Stimulated activated CD4-positive, alpha-beta T cell treated with anti-CD3 and anti-CD28 coated beads, Interleukin-15, amount 100 ng/mL, for 1 hour (primary cell): ENCODE measurements at places on chromosomes 2 and 18.

GRCh38 chr2:11396021-11396420 is 51.6 kb upstream of the ROCK2 start:
- no peak for DNase-seq

DNA sequence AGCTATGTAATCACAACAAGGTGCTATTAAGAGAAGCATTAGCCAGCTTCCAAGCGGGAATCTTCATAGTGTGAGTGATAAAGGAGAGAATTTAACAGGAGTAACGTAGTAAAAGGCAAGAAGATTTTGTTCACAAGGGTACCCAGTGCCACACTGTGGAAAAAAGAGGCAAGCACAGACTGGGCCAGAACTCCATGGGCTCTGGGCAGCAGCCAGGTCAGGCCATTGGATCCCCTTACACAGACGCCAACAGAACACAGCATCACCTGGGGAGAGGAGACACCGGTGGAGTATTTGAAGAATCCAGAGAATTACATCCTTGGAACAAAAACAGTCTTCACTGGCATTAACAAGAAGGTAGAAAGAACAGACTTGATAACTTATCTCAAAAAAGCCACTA is 21.2 kb downstream of the AMER3 start:
- no peak for DNase-seq

DNA sequence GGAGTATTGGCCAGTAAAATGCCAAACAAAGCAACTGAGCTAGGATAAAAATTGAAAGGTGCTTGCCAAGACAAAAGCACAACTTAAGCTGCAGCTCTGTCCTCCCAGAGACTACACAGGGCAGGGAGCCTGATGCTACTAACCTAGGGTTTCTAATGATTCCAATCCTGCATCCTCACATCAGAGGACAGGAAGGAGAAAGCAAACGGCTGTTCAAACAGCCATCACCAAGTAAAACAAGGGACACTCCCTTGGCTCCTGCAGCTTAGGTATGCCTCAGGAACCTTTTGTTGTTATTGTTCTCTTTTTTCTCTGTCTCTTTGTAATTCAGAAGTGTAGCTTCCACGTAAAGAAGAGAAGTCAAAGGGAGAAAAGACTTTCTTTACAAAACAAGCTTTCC is 99.5 kb downstream of the TCF4 start:
- no peak for DNase-seq

DNA sequence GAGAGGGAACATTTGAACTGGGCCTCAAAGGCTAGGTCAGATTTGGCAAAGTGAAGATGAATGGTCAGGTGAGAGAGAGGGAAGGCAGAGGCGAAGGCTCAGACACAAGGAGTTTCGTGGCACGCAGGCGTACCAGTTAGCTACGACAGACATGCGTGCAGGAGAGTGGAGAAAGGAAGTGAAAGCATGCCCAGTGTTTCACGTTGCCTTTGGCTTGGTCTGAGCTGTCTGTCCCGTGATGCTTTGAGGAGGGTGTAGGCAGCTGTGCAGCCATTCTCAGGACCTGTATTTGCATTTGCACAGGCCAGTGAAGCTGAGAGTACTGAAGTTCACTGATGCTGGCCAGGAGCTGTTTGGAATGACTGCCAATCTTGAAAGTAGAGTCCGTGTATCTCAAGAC is 69.5 kb downstream of the HNRNPLL start:
- DNase-seq: no peak

DNA sequence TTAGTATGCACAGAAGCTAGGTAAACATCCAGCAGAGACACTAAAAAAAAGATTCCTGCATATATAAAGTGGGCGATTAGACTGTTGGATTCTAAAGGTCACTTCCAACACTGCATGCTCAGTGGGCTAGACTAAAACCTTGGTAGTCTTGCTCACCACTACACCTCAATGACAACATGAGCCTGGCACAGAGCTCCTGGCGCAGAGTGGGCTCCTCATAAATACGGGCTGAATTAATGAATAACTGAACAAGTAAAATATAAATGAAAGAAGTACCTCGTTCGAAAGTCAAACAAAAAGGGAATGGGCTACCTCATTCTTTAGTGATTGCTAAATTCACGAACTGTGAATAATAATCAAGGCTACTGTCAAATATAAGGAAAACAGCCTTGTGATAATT is 185.3 kb downstream of the STK39 start:
- no peak for DNase-seq

DNA sequence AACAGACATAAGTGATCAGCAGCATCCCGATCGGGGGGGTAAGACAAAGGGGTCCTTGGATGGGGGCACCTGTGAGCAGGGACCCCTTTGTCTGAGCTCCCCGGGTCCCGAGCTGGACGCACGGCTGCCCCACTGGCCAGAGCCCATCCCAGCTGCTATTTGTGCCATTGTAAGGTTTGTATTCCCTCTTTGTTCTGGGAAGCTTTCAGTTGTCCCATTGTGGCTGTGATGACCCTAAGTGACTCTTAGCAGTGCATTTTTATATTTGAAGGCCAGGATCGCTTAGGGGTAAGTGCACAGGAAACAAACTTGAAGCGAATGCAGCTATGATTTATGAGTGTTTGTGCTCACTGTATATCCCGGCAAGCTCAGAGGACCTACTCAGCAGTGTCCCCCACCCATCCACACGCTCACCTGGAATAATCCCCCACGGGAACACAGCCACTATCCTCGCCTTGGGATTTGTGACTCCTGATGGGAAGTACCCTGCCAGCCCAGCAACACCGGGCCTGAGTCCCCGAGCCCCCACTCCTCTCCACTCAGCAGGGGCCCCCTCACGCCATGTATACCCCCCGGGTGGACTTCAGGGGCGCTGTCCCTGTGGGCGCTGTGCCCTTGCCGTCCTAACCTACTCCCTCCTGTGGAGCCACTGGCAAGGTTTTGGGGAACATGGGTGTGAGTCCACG is 80.1 kb downstream of the MBP start:
- no peak for DNase-seq

DNA sequence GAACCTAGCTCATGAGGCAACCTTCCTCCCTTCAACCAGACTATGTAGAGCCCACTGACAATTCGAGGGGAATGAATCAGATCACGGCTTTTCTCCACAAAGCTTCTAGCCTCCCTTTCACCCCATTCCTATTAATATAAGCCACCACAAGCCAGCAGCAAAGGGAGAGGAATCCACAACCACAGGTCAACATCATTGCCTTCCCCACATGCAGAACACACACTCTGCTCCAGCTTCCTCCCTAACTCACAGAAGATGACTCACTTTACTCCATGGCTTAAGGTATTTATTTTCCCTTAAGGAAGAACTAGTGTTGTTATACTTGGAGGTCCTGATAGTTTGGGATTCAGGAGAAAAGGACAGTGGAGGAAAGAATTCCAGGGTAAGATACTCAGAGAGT is 272.2 kb downstream of the C1D start:
- no peak for DNase-seq

DNA sequence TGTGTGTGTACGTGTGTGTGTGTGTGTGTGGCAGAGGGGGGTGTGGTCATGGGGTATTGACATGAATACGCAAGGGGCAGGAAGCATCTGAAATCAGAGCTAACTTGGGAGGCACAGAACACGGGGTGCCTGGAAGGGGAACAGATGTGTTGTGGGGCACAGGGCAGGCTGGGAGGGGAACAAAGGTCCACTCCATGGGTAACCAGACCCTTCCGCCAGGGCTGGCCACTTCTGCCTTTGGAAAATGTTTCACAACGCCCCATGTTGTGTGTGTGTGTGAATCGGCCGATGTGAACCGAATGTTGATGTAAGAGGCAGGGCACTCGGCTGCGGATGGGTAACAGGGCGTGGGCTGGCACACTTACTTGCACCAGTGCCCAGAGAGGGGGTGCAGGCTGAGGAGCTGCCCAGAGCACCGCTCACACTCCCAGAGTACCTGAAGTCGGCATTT is at the start of gene SLC11A1:
Gene SLC11A1, plus strand, starts transcription at position 358 of the 451 bp plus-strand sequence. CDS start 96 bp downstream, outside the sequence.
- no peak for DNase-seq

- no peak for DNase-seq
Observed at GRCh38 chr2:48482313-48482712, 47.6 kb upstream of the STON1 start.

DNA sequence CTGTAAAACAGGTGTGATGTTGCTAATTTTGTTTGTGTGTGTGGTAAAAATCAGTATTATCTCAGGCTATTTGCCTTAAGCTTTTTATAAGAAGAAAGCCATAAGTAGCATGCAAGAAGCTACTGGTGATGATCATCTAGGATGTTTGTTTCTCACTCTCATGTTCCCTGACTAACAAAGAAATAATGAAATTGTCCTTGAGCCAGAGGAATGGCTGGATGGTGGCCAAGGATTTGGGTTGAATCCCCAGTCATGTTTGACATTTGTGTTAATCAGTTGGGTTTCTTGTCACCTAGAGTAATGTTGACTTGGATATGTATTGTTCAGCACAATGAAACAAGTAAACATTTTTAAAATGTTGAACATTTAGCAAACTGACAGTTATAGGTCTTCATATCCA is 496.8 kb upstream of the ZEB2 start:
- DNase-seq: no peak

DNA sequence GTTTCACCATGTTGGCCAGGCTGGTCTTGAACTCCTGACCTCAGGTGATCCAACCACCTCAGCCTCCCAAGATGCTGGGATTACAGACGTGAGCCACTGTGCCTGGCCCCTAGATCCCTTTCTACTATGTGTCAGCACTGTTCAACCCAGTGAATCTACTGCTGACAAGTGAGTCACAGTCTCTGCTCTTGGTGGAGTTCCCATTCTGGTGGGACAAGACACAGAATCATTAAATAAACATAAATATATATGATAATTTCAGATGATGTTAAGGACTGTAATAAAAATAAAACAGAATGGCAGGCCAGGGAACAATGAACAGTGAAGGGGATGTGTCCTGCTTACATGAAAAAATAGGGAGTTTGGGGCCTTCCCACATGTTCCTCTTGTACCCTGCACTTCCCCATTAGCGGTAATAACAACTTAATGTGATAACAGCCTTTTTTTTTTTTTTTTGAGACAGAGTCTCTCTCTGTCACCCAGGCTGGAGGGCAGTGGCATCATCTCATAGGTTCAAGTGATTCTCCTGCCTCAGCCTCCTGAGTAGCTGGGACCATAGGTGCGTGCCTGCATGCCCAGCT is 112.2 kb downstream of the CPO start:
- DNase-seq: no peak

DNA sequence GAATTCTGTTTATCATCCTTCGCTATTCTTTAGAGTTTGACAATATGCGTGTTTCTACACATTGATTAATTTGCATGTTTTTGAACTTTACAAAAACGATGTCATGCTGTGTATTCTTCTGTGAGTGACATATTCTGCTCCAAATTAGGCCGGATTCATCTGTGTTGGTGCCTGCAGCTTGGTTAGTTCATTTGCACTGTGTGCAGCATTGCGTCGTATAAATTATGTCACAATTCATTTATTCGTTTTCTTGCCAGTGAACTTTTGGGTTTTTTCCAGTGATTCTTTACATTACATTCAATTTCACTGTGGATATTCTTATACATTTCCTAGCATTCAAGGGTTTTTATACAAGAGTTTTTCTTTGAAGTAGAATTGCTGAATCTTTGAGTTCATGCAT is 118.3 kb downstream of the KCNF1 start:
- no peak for DNase-seq

DNA sequence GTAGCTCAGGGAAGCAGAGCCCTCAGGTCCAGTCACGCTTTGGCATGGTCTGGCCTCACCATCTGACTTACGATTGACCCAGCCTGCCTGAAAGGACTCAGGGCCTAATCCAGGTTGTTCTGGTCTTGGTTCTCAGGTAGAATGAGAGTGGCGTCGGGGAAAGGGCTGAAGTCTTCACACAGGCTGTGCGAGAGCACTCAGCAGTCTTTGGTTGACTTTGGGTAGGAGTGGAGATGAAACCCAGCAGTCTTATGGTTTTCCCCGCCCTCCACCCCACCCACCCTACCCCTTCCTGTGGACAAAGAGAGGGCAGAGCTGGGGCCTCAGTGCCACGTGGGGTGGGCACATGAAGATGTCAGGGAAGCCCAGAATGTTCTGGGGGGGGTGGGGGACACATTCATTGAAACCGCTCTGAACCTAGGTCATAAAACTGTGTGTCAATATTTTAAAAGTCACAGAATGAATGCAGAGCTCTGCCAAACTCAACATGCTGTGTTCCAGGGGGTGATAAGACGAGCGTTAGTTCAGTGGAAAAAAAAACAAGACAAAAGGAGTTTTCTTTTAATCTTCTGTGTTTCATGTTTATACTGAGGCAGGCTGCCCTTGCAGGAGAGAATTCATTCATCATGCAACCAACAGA is 58.6 kb upstream of the ALPP start:
- no peak for DNase-seq

GRCh38 chr2:189208254-189208653 is 28.7 kb upstream of the COL5A2 start:
- DNase-seq: no peak

GRCh38 chr2:237459741-237460174 is 27.3 kb upstream of the MLPH start:
- DNase-seq: no peak

GRCh38 chr2:234950730-234951663 is 820 bp upstream of the SH3BP4 start:
- DNase-seq: no peak

- no peak for DNase-seq
Observed at GRCh38 chr2:143558665-143559064, 429.4 kb downstream of the ARHGAP15 start.

- DNase-seq: no peak
Observed at GRCh38 chr2:692767-693166, 15.6 kb upstream of the TMEM18 start.

DNA sequence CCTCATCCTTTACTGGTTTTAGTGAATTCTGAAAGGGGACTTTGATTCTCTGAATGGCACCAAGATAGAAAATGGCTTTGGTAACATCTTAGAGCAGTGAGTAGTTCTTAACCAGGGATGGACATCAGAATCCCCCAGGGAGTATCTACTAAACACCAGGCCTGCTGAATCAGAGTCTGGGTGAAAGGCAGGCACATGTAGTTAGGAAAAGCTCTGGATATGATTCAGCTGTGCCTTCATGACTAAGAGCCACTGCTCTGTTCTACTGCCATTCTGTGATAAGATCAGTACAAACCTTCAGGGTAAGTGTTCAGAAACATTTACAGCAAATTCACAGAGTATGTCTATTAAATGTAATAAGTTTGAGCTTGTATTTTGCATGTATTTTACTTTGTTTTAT is 46.2 kb upstream of the B3GNT2 start:
- DNase-seq: no peak

- DNase-seq: no peak
Observed at GRCh38 chr2:127857265-127857808, 618 bp downstream of the POLR2D start.

DNA sequence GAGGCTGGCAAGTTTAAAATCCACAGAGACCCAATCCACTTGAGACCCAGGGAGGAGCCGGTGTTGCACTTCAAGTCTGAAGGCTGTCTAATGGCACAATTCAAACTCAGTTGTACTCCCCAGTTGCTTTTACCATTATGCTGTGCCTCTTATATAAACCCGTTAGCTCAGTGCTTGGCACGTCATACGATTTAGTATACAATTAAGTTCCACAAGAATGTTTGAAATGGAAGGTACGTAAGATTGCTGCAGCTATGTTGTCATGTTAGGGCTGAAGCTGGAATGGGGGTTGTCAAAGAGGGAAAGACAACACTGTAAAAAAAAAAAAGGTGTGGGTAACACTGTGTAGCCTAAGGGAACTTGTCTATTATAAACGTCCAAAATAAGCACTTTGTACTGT is 30.2 kb downstream of the LIMS1 start:
- no peak for DNase-seq

GRCh38 chr2:153404792-153405191 is 73.8 kb downstream of the RPRM start:
- DNase-seq: no peak
